ENCODE measurements at places on chromosomes 1 and 21. TPM values are rescaled to one million over a fixed set of nuclear protein-coding genes. Genes with fewer than 3 reads are reported as not detected.
A peak's percentile ranks its signal among the peaks of the same experiment; 100 is the strongest.

DNA sequence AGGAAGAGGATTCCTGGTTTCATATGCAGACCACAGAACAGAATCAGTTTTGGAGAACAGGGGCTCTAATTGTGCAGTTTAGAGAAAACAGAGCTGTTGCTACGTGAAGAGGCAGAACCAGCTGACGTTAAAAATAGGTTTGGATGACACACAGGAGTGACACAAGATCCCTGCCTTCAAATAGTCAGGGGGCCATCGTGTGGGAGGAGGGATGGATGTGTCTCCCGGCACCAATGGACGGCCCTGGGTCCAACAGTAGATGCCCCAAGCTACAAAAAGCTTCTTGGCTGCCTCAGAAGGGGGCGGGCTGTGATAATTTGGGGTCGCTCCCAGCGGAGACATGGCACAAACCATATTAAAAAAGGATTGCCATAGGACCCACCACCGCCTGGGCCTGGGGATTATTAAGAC lies 87.8 kb downstream of the MRPL37 start:
- H3K27ac ChIP-seq: peak overlapping the region; percentile 92
- no peak for DNase-seq
- no peaks in the 10 kb centered on the region for H3K36me3 ChIP-seq
- no peak overlapping the region for H3K4me3 ChIP-seq
- peaks cover 18% of the 10 kb centered on the region for H3K4me1 ChIP-seq
- H3K27me3 ChIP-seq: no peaks in the 10 kb centered on the region

- no peak overlapping the region for H3K27ac ChIP-seq
- no peak overlapping the region for H3K4me3 ChIP-seq
- DNase-seq: no peak
- H3K27me3 ChIP-seq: no peaks in the 10 kb centered on the region
Observed at GRCh38 chr1:52906135-52906603, 15.4 kb downstream of the ECHDC2 start.

- no peaks in the 10 kb centered on the region for H3K4me1 ChIP-seq
- no peak overlapping the region for H3K27ac ChIP-seq
- no peaks in the 10 kb centered on the region for H3K27me3 ChIP-seq
Observed at GRCh38 chr1:75708910-75709309, 15.6 kb upstream of the ACADM start.

SAMD11 gene
- total RNA-seq: 44.3 TPM

G0S2 gene
- 24.9 TPM for total RNA-seq

CELA3B gene
- 1.0 TPM for total RNA-seq

DNA sequence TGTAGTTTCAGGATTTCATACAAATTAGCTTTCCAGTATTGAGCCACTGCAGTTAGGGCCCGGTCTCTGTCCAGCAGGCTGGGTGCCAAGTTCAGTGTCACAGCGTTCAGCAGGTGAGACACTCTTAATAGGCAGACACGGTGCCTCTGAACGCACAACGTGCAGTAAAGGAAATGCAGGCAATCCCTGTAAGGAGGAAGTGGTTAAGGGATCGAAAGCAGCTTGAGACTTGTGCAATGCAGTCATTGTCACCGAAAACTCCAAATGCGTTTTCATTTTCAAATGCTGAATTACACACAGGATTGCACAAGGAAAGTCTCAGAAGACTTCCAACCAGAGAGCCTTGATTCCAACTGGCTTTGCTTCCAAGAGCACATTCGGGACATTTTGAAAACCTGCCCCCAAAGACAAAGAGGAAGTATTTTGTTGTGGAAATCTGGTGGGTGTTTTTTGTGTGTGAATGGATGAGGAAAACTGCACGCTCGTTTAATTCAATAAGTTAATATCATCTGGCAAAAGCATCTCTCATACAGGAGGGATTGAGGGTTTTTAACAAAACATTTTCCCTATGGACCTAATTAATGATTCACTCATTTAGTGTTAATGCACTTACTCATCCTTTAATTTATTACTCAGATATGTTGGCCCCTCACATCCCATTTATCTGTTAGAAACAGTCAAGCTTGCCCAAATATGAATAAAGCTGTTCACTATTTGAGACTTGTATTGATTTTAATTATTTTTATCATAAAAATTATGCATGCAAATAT lies 61.6 kb downstream of the PTGS2 start:
- peak; percentile 63 for DNase-seq
- no peaks in the 10 kb centered on the region for H3K27me3 ChIP-seq
- no peaks in the 10 kb centered on the region for H3K4me1 ChIP-seq
- H3K36me3 ChIP-seq: no peaks in the 10 kb centered on the region
- H3K4me3 ChIP-seq: no peak overlapping the region

DNA sequence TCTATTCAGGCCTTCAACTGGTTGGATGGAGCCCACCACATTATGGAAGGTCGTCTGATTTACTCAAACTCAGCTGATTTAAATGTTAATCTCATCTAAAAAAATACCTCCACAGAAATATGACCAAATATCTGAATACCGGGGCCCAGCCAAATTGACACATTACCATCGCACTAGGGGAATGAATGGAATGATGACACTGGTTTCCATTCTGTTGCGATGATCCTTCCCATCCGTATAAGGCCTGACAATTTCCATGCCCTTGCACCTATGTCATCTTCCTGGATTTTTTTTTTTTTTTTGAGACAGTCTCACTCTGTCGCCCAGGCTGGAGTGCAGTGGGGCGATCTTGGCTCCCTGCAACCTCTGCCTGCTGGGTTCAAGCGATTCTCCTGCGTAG lies 397.5 kb downstream of the KIF26B start:
- H3K27ac ChIP-seq: no peak overlapping the region
- no peak for DNase-seq
- H3K4me1 ChIP-seq: no peaks in the 10 kb centered on the region
- no peak overlapping the region for H3K4me3 ChIP-seq
- no peaks in the 10 kb centered on the region for H3K27me3 ChIP-seq

- no peak for DNase-seq
- H3K36me3 ChIP-seq: no peaks in the 10 kb centered on the region
- H3K27ac ChIP-seq: no peak overlapping the region
- H3K27me3 ChIP-seq: no peaks in the 10 kb centered on the region
- no peaks in the 10 kb centered on the region for H3K4me1 ChIP-seq
Observed at GRCh38 chr1:188062456-188062855, 1233.7 kb downstream of the PLA2G4A start.

MROH7 gene
- 13.1 TPM for total RNA-seq

FAM78B gene
- 3.4 TPM for total RNA-seq

- no peaks in the 10 kb centered on the region for H3K4me1 ChIP-seq
- H3K4me3 ChIP-seq: peak overlapping the region; percentile 95
- no peaks in the 10 kb centered on the region for H3K27me3 ChIP-seq
- DNase-seq: no peak
- H3K27ac ChIP-seq: no peak overlapping the region
- no peaks in the 10 kb centered on the region for H3K36me3 ChIP-seq
Observed at GRCh38 chr1:22053861-22054770, 1.6 kb downstream of the CDC42 start.

DNA sequence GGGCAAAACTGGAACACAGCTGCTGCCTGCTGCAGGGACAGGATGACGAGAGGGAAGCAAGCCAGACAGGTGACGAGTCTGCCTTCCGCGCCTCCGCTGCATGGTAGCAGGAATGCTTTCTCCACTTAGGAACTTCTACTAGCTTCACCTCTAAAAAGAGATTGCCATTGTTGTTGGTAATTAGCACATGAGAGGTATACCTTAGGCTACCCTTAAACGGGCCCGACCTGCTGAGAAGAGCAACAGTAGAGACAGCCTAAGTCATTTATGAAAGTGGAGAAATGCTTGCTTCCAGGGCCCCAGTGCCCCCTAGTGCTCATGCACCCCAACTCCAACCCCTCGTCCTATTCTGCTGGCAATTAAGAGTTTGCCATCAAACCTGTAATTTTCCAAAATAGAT lies 96.9 kb upstream of the AKT3 start:
- DNase-seq: no peak
- H3K27me3 ChIP-seq: no peaks in the 10 kb centered on the region
- no peaks in the 10 kb centered on the region for H3K4me1 ChIP-seq
- H3K36me3 ChIP-seq: no peaks in the 10 kb centered on the region
- no peak overlapping the region for H3K4me3 ChIP-seq

DNA sequence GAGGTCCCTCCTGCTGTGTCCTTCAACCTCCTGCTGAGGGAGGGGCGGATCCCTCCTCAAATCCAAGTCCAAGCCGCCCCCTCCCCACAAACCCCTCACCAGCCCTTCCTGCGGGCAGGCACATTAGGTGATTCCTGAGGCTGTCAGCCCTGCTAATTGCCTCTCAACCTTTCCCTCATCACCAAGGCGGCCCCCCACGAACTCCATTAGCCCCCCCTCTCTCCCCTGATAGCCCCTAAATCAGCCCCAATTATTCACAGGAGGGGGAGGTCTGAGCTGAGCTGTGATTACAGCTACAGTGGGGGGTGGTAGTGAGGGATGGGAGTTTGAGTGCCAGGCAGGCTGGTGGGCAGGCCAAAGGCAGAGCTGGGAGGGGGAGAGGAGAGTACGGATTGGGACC lies 5.8 kb upstream of the PEAR1 start:
- no peak for DNase-seq
- H3K36me3 ChIP-seq: no peaks in the 10 kb centered on the region
- H3K27ac ChIP-seq: no peak overlapping the region
- H3K4me3 ChIP-seq: no peak overlapping the region

TDRD5 gene
- total RNA-seq: 0.36 TPM

DNA sequence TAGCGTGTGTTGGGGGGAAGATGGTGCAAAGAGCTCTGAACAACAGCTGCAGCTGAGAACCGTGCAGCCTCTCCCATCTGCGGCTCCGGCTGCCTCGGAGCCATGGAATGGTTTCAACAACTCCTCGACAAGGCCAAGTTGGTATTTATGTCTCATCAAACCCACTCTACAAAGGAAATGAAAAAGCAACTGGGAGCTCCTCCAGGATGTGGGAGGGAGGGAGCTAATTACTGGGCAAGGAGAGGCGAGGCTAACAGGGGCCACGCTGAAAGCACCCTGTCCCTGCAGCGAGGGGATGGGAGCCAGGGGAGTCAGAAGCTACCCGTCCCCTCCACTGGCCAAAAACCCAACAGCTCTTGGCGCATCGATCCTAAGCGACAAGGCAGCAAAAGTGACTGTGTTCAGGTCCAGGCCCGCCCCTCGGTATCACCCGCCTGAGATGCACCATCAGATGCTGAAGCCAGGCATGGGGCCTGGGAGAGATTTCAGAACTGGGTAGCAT lies 63.1 kb downstream of the ACOT7 start:
- DNase-seq: no peak
- H3K27ac ChIP-seq: no peak overlapping the region
- no peaks in the 10 kb centered on the region for H3K36me3 ChIP-seq
- no peaks in the 10 kb centered on the region for H3K27me3 ChIP-seq
- no peak overlapping the region for H3K4me3 ChIP-seq
- no peaks in the 10 kb centered on the region for H3K4me1 ChIP-seq

GRCh38 chr1:12565966-12566352 lies 52.1 kb downstream of the DHRS3 start:
- H3K4me3 ChIP-seq: no peak overlapping the region
- no peaks in the 10 kb centered on the region for H3K27me3 ChIP-seq
- no peaks in the 10 kb centered on the region for H3K4me1 ChIP-seq
- DNase-seq: no peak

- no peaks in the 10 kb centered on the region for H3K27me3 ChIP-seq
- H3K4me3 ChIP-seq: no peak overlapping the region
- no peaks in the 10 kb centered on the region for H3K36me3 ChIP-seq
- no peaks in the 10 kb centered on the region for H3K4me1 ChIP-seq
Observed at GRCh38 chr1:203691447-203691846, 64.8 kb downstream of the ATP2B4 start.

GRCh38 chr1:9110669-9111356 lies 18.1 kb downstream of the GPR157 start:
- DNase-seq: peak; percentile 93
- no peaks in the 10 kb centered on the region for H3K36me3 ChIP-seq
- no peak overlapping the region for H3K27ac ChIP-seq
- no peak overlapping the region for H3K4me3 ChIP-seq
- no peaks in the 10 kb centered on the region for H3K27me3 ChIP-seq

- peak overlapping the region; percentile 83 for H3K4me3 ChIP-seq
- no peaks in the 10 kb centered on the region for H3K36me3 ChIP-seq
- H3K27ac ChIP-seq: peak overlapping the region; percentile 86
- peak; percentile 89 for DNase-seq
Observed at GRCh38 chr1:61050541-61051442, 31.6 kb upstream of the NFIA start.

GRCh38 chr21:42012763-42013329 lies 2.7 kb upstream of the ZBTB21 start:
- no peak for DNase-seq
- H3K4me1 ChIP-seq: no peaks in the 10 kb centered on the region

DNA sequence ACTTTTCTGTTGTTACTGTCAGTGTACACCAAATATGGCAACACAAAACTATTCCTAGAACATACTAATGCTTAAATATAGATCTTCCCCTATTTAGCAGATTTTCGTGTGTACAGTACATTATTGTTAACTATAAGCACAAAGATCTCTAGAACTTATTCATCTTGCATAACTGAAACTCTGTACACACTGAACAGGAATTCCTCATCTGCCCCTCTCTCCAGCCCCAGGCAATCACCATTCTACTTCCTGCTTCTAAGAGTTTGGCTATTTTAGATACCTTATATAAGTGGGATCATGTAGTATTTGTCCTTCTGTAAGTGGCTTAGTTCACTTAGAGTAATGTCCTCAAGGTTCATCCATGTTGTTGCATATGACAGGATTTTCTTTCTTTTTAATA lies 4.5 kb upstream of the RGL1 start:
- no peaks in the 10 kb centered on the region for H3K4me1 ChIP-seq
- no peak overlapping the region for H3K27ac ChIP-seq
- H3K27me3 ChIP-seq: no peaks in the 10 kb centered on the region
- no peaks in the 10 kb centered on the region for H3K36me3 ChIP-seq

DNA sequence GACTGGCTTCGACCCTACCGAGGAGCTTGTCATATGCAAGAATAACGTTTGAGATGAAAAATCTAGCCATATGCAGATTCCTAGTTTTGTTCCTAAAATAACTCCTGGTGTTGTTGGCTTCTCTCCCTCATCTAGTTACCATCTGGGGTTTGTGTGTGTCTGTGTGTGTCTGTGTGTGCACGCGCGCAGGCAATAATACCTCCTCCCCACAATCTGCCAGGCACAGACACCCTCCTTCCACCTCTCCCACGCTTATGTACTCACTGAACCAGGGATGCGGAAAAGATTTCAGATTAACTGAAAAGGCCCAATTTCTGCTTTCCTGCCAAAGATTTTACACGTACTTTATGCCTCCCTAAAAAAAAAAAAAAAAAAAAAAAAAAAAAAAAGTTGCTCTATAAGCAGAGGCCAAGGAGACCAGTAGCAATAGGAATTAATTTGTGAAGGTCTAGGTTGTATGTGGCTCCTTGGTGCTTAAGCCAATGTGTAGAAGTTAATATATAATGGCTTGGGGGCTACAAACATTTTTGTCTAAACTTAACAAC lies 452.7 kb downstream of the NUF2 start:
- H3K36me3 ChIP-seq: no peaks in the 10 kb centered on the region
- DNase-seq: no peak
- peaks cover 2% of the 10 kb centered on the region for H3K27me3 ChIP-seq
- no peaks in the 10 kb centered on the region for H3K4me1 ChIP-seq
- no peak overlapping the region for H3K27ac ChIP-seq

BARHL2 gene
- total RNA-seq: not detected

Data from aorta (tissue), 5 donors.